ENCODE measurements at places on chromosomes 7 and 10. TPM values are rescaled to one million over a fixed set of nuclear protein-coding genes. Genes with fewer than 3 reads are reported as not detected.

GRCh38 chr10:113576852-113577251, 24.0 kb downstream of the HABP2 start:
- DNase-seq: peak; percentile 49

GRCh38 chr10:19676063-19676462, 140.2 kb upstream of the PLXDC2 start:
- DNase-seq: no peak

DNA sequence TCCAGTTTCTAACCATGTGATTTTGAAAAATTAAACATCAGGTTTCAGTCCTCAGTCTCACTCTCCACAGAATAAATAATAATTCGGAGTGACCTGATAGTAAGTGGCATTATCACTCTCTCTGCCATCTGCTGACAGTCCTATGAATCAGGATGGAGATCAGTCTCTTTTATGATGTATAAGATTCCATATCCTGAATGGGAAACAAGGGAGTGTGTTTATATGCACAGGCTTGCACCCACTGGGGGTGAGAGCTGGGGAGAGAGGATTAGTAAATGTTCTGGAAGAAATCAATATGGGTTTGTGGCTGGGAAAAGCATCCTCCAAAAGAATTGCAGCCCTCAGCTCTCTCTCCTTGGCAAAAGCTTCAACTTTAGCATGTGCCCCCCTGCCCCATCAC, 45.3 kb downstream of the DGKI start:
- no peak for DNase-seq

DNA sequence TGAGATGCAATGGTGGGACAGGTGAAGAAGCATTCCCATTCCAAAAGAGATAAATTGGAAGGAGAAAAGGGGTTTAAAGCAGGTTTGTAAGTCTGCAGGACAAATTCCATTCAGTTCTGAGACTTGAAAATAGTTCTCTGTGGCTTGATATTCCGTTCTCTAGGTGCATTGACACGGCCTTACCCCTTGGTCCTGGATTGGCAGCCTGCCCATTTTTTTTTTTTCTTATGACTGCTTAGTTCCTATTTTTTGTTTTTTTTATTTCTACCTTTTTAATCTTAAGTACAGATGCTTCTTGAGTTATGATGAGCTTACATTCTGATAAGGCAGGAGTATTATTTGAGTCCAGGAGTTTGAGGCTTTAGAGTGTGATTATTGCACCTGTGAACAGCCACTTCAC, 70.6 kb downstream of the MLLT10 start:
- no peak for DNase-seq

DNA sequence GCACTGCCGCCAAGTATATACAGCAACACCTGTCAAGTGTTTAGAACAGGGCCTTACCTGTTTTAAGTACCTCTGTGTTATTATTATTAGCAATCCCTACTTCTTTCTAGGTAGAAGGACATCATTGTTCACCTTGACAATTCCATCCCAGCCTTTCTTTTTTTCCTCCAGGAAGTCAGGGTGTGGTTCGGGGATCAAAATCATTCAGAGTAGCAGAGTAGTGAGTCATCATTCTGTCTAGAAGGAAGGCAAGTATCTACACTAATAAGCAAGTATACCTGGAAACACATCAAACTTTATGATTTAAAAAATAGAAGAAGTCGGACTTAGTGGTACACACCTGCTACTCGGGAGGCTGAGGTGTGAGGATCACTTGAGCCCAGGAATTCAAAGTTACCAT, 25.5 kb upstream of the CAPZA2 start:
- DNase-seq: no peak

- DNase-seq: no peak
Measured at GRCh38 chr10:58356756-58357155, 21.9 kb downstream of the UBE2D1 start.

DNA sequence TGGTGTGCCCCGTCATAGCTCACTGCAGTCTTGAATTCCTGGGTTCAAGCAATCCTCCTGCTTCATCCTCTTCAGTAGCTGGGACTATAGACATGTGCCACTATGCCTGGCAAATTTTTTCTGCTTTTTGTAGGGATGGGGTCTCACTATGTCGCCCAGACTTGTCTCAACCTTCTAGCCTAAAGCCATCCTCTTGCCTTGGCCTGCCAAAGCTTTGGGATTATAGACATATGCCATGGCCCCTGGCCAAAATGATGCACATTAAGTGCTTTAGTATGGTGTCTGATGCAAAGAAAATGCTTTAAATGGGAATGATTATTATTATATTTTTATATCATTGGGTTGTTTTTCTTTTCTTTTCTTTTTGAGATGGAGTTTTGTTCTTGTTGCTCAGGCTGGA, 33.2 kb upstream of the VCL start:
- no peak for DNase-seq

GRCh38 chr10:32317795-32318357, 29.1 kb downstream of the EPC1 start:
- DNase-seq: no peak

- no peak for DNase-seq
Measured at GRCh38 chr7:93538061-93538460, 36.5 kb downstream of the CALCR start.

- no peak for DNase-seq
Measured at GRCh38 chr7:156684251-156684650, 43.7 kb downstream of the RNF32 start.

GRCh38 chr7:48274662-48275061, 103.4 kb downstream of the ABCA13 start:
- DNase-seq: no peak

NFE2L3 gene
- polyA plus RNA-seq: 3.0 TPM

NAT16 gene
- polyA plus RNA-seq: not detected

NUTM2B gene
- polyA plus RNA-seq: 1.6 TPM

FKBP9 gene
- polyA plus RNA-seq: 132 TPM

BAIAP2L1 gene
- 7.6 TPM for polyA plus RNA-seq

PDE6C gene
- polyA plus RNA-seq: 0.75 TPM

RAPGEF5 gene
- polyA plus RNA-seq: 14.6 TPM

HYAL4 gene
- polyA plus RNA-seq: not detected

SLC25A28 gene
- 37.9 TPM for polyA plus RNA-seq

FERD3L gene
- polyA plus RNA-seq: not detected

ARMH3 gene
- polyA plus RNA-seq: 15.2 TPM

Data from hindlimb muscle (tissue), 1 donor.